ENCODE measurements at places on chromosomes 12 and 14. TPM values are rescaled to one million over a fixed set of nuclear protein-coding genes. Genes with fewer than 3 reads are reported as not detected.

GRCh38 chr12:68446901-68447796, 115.0 kb upstream of the MDM1 start:
- no peak for DNase-seq

DNA sequence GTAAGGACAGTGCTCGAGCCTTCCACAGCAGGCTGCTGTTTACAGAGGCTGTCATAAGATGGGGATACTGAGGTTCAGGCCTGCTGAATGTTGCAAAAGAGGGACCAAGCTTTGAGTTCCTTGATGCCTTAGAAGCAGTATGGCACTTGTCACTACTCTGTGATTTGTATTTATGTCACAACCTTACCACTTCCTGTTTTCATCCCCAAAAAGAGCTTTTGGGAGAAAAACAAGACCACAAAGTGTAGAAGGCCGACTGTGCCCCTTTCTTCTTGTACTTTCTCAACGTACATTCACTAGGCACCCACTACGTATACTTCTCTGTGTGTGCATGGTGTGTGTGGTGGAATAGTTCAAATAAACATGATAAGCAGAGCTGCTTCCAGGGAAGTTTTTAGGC, 90.1 kb downstream of the DRAM1 start:
- DNase-seq, result no peak

GRCh38 chr12:65993173-65993572, 137.4 kb downstream of the LLPH start:
- DNase-seq, result no peak

GRCh38 chr14:64126548-64126947, 167.6 kb downstream of the ESR2 start:
- DNase-seq, result no peak

DNA sequence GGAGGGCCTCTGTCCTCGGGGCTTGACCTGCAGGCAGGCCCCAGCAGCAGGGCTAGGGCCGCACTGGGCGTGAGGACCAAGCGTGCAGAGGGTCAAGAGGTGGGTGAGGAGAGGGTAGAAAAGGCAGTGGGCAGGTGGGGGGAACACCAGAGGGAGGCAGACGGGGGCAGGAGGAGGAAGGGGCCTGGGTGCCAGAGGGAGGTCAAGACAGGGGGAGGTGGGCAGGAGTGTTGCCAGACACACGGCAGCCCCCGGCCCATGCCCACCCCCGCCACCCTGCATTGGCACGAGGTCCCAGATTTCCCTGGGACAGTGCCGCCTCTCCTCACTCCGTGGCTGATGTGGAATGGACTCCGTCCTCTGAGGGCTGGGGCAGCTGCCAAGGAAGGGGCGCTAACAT, 8.2 kb downstream of the TMEM121 start:
- no peak for DNase-seq

GRCh38 chr12:89468648-89469326, 55.8 kb downstream of the GALNT4 start:
- DNase-seq, result no peak

TSPAN9 gene
- 238 TPM for total RNA-seq

TBC1D30 gene
- 0.35 TPM for total RNA-seq
